ENCODE measurements at places on chromosomes 16 and 17.

DNA sequence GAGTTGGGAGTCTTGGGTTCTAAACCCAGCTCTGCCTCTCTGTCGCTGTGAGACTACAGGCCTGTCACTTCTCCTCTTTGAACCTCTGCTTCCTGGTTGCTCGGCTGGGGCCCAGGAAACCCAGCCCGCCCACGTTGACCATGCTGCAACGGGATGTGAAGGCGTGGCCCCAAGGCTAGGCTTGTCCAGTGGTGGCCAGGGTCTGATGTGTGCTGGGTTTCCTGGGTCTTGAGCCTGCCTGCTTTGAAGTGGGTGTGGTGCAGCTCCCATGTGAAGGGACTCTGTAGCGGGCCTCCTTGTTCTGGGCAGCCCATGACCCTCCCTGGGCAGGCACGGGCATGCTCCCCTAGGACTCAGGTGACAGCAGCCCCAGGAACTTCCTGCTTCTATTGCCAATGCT is 82.3 kb downstream of the SDR42E1 start:
- no peak for DNase-seq

DNA sequence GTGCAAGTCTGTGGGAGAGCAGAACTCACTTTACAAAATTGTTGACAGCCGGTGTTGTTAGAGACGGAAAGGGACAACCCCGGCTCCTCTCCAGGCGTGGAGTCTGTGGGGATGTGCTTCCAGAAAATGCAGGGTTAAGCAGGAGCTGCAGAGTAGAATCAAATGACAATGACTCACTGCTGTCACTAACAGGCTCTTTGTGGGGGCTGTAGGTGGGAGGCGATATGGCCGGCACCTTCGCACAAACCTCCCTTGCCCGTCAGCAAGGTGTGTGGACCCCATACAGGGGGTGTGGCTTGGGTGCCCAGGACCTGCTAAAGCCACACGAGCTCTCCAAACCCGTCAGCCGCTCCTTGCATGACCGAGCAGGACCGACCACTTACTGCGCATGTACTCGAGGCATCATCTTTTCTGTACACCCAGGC is 5.8 kb downstream of the PDK2 start:
- no peak for DNase-seq

DNA sequence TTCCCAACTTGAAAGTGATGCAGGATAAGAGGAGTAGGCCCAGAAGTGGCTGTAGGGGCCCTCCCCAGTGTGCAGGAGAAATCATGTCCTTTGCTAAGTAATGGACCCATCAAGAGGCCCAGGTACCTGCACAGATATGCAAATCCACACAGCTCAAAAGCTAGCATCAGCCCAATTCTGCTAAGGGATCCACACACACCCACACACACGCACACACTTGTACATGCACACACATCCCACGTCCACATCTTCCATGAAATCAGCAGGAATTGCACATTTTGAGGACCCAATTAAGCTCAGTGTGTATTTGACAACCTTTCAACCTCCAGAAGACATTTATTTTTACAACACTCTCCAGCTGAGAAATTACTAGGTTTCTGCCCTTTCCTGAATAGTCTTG is 184.8 kb downstream of the C16orf78 start:
- no peak for DNase-seq

- no peak for DNase-seq
Observed at GRCh38 chr17:42184713-42185620, at the start of gene HCRT. Gene HCRT, minus strand, starts transcription at chr17:42185452. Its CDS starts 87 bp downstream, at chr17:42185365.

DNA sequence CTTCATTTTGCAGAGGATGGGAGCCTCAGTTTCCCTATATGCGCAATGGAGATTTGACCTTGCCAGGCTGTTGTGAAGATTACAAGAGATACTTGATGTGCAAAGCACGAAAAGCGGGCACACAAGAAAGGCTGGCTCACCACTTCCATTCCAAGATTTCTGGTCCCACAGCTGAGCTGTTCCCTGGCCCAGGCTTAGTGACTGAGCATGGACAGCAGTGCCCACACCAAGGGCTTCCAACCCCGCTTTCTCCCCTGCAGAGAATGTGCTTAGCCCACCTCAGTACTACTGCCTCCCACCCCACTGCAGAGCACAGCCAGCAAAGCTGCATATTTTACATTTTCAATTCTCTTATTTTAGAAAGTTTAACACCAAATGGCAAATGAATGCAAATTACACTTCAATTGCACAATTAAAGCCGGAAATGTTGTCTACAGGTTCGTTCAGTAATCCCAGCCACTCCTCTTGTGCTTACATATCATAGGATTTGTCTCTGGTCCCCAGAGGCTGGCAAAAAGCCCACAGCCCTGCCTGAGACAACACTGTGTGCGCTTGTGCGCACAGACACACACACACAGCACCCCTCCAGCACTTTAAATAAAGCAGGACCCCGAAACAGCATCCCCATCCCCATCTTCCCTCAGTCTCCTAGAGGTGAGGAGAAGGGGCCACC is 51.8 kb downstream of the VAC14 start:
- no peak for DNase-seq

DNA sequence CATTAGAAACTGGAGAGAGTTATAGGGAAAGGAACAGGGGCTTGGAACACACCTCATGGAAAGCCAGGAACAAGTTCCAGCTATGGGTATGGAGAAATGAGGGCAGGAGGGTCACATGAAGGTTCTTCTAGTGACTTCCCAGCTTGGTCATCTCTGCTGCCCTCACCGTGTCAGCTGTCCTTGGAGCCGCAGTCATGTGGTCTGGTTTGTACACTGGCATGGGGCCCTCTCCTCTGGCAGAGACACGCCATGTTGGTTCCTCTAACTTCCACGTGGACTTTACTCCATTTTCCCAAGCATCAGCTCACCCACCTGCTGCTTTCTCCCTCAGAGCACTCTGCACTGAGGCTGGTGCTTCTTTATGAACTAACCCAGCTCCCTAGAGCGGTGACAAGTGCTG is 26.3 kb downstream of the MPG start:
- DNase-seq, result no peak

GRCh38 chr16:30903596-30903995 is 7.2 kb downstream of the CTF1 start:
- no peak for DNase-seq

GRCh38 chr17:1779571-1780131 is 17.8 kb downstream of the SERPINF1 start:
- no peak for DNase-seq

GRCh38 chr17:3647769-3648555 is 11.4 kb downstream of the CTNS start:
- no peak for DNase-seq

DNA sequence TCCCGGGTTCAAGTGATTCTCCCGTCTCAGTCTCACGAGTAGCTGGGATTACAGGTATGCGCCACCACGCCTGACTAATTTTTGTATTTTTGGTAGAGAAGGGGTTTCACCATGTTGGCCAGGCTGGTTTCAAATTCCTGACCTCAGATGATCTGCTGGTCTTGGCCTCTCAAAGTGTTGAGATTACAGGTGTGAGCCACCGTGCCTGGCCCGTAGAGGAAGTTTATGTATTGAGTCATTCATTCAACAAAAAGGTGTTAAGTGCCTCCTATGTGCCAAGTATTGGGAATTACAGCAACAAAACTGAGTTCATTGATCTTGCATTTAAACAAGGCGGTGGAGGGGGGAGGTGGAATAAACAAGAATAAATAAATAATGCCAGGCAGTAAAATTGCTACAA is 10.2 kb upstream of the CNOT1 start:
- no peak for DNase-seq

DNA sequence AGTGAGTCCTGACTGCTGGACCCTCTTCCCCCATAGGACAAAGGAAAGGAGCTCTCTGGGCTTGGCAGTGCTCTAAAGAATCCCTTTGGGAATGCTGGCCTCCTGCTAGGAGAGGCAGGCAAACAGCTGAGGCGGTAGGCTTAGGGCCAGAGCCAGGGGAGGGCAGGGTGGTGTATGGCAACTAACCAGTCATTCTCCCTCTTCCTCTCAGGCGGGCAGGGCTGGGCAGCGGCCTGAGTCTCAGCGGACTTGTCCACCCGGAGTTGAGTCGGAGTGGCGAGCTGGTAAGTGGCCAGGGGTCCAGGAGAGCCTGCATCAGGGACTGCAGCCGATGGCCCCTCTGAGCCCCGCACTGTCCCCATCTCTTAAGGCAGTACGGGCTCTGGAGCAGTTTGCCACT is 4.4 kb downstream of the ACADVL start:
- no peak for DNase-seq

DNA sequence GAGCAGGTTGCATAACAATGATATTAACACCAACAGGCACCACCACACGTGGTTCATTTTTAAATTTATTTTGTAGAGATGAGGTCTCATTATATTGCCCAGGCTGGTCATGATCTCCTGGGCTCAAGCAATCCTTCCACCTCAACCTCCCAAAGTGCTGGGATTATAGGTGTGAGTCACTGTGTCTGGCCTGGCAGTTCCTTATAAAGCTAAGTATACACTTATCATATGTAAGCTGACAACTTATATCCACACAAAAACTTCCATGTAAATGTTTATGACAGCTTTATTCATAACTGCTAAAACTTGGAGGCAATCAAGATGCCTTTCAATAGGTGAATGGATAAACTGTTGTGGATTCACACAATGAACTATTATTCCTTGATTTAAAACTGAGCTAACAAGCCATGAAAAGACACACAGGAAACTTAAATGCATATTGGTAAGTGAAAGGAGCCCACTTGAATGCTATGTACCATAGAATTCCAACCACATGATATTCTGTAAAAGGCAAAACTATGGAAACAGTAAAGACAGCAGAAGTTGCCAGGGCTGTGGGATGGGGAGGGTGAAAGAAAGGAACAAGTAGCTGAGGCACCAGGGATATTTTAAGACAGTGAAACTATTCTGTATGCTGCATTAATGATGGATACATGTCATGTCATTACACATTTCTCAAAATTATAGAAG is 156.5 kb upstream of the KCNJ18 start:
- no peak for DNase-seq

- no peak for DNase-seq
Observed at GRCh38 chr17:64377769-64378282, 12.8 kb downstream of the PECAM1 start.

DNA sequence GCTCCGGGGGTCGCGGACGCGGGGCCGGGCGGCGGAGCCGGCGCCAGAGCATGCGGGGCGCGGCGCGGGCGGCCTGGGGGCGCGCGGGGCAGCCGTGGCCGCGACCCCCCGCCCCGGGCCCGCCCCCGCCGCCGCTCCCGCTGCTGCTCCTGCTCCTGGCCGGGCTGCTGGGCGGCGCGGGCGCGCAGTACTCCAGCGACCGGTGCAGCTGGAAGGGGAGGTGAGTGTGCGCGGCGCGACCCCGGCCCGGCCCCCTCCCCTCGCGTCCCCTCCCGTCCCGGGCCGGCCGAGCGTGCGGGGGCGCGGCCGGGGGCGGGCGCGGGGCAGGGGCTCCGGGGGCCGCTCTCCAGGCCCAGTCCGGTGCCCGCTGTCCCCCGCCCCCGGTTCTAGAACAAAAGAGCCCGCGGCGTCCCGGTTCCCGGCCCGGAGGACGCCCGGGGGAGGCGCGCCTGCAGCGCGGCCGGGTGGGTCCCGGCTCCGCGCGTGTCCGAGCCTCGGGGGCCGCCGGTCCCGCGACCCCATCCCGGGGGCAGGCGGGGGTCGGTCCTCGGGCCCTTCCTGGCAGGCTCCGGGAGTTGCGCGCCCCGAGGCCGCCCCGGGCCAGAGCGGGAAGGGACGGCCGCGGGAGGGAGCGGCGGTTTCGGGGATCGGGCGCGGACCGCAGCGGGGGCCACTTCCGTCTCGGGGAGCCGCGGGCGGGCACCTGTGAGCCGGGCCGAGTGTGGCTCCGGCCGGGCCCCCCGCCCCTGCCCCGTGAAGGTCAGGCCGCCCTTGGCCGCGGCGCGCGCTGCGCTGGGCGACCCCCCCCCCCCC is 563 bp downstream of the METRNL start:
- no peak for DNase-seq

- DNase-seq, result no peak
Observed at GRCh38 chr17:81509207-81509971, 3.2 kb downstream of the ACTG1 start.

DNA sequence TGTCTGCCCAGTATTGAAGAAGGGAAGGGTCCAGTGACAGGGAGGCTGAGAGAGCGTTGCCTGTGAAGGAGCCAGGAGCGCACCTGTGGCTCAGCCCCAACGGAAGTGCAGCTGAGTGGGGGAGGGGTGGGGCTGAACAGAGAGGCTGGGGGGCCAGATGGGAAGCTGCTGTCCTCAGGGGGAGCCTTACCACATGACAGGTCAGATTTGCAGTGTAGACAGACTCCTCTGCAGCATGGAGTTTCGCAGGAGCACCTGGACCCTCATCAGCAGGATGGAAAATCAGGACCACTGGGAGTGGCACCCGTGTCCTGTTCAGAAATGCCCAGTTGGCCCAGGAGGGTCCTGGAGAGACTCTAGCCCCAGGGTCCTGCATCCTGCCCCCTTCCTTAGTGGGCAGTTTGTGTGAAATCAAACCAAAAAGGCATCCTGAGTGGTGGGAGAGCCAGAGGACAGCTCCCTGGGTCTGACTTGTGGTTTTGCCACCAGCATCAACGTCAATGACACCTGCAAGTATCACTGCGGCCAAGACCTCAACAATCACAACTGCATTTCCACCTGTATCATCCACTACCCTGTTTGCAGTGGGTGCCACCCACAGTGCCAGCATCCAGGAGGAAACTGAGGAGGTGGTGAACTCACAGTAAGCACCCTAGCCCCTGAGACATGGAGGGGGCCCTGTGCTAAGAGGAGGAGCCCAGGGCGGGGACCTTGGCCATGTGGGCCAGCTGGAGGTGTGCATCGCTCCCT is 7.8 kb downstream of the CD300A start:
- DNase-seq, result no peak

DNA sequence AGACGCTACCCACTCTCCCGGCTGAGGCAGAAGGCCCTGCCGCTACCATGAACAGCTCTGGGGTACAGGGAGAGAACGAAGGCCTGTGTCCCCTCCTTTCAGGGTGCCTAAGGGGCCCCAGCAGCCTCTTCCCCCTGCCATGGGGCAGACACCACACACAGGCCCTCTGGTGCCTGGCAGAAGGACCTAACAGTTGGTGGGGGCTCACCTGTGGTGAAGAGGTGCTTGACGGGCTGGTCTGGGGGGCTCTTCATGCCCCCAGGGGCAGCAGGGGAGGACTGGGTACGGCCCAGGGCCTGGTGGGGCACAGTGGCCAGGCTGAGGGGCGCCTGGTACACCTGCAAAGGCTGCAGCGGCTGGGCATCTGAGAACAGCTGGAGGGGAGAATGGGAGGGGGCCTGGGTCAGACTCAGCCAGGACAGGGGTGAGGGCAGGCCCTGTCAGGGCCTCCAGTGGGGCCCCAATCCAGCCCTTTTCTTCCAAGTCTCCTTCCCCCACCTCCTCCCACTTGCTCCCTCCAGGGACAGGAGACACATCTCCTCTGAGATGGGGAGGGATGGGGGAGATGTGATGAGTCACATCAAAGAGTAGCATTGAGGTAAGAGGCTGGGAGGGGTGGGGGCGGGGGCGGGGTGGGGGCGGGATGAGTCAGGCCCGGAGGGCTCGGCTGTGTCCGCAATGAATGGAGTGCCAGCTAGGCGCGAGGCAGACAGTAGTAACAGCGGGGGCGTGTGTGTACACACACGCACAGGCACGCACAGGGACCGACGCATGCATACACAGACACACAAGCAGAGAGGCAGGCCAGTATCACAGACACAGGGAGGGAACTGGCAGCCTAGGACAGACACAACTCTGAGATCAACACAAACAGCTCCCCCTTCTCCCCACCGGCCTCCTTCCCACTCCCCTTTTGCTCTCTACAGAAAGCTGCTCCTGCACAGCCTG is 16.1 kb downstream of the G6PC3 start:
- no peak for DNase-seq

- no peak for DNase-seq
Observed at GRCh38 chr16:77402672-77403071, 32.2 kb downstream of the ADAMTS18 start.

Data from NCI-H2081 treated with DMSO at 0.1 percent for 48 hours (cell line).